ENCODE measurements at places on chromosomes 4 and X.

- no peak for DNase-seq
Observed at GRCh38 chr4:138916763-138917162, 98.8 kb upstream of the NOCT start.

DNA sequence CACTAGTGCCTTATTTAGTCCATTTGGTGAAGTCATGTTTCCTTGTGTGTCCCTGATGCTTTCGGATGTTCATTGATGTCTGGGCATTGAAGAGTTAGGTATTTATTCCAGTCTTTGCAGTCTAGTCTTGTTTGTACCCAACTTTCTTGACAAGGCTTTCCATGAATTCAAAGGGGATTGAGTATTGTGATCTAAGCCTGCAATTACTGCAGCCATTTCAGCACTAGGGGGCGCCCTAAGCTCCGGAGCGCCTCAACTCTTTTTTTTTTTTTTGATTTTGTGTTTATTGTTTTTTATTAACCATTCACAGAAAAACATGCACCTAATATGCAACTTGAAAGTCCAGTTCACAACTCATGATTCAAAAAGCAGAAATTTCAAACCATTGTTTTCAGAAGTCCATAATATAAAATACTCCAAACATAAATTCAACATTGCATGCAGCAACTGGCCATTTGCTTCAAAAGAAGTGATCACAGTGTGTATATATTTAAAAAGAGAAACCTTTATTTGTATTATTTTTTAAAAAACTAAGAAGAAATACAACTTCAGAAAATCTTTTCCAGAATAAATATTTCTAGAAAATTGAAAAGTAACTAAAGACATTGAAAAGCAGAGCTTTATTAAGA, 59.2 kb downstream of the PTPN13 start:
- peak; percentile 15 for DNase-seq

DNA sequence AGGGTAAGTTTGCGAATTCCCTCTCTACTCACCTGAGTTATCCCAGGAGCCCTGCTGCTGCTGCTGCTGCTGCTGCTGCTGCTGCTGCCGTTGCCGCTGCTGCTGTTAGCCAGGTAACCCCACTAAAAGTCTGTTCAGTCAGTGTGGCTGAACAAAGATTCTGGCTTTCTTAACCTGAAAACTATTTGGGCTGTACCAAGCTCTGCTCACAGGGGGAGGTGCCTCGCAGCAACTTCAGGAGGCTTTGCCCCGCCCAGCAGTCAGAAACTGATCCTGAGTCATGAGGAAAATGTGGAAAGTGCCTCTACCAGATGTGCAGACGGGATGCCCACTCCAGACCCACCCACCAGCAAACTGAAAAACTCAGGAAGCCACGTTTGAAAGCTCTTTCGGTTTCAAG, at the start of gene CAPN6:
TSS of gene CAPN6 (minus strand) at position 145 of the 400 bp plus-strand sequence. CDS start 6,547 bp downstream, outside the sequence.
- DNase-seq: peak; percentile 82

DNA sequence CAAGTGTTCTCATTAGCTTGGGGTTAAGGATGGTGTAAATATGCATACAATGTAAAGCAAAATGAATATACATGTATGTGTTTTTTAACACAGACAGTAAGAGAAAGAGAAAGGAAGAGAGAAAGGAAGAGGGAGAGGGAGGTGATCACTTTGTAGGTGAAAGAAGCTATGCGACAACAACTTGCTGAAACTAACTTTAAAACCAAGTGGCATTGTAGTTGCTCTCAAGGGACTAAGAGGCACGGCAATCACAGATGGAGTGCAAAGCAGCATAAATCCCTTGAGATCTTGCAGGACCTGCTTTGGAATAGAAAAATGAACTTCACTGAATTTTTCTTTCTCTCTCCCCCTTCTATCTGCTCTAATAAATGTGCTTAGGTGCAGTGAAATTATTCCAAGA, 1665.0 kb upstream of the TENM3 start:
- DNase-seq: no peak

DNA sequence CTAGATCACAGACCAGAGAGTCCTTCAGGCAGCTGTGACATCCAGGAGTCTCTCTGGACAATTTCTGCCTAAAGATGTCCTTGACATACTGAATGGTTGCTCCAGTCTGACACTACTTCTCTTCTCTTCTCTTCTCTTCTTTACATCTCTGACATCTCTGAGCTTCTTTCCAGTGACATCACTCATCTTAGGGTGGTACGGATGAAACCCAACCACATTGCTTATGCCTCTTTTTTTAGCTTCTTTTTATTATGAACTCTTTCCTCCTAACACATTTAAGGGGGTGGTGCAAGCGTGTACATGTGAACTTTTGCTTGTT, 39.4 kb upstream of the IRF2 start:
- no peak for DNase-seq

DNA sequence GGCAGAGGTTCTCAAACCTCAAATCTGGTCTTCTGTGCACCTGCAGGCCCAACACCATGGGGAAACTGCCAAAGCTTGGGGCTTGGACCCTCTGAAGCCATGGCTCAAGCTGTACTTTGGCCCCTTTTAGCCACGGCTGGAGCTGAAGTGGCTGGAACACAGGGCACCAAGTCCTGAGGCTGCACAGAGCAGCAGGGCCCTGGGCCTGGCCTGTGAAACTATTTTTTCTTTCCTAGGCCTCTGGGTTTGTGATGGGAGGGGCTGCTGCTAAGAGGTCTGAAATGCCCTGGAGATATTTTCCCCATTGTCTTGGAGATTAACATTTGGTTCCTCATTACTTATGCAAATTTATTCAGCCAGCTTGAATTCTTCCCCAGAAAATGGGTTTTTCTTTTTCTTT, 18.3 kb upstream of the PI4K2B start:
- DNase-seq: peak; percentile 71

DNA sequence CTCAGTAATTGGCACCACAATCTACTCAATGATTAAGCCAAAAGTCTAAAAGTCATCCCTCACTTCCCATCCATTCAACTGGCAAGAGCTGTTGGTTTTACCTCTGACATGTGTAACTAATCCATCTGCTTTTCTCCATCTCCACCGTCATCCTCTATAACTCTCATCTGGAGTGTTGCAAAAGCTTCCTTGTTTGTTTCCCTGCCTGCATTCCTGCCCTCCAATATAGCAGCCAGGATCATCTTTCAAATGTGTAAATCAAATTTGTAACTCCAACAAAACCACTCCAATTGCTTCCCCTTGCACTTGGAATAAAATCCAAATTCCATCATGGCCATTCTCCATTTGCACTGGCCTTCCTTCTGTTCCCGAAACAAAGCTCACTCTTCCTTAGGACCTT, 4.3 kb upstream of the PLAC8 start:
- no peak for DNase-seq

- DNase-seq: no peak
Observed at GRCh38 chr4:107468812-107469211, 251.2 kb downstream of the PAPSS1 start.

DNA sequence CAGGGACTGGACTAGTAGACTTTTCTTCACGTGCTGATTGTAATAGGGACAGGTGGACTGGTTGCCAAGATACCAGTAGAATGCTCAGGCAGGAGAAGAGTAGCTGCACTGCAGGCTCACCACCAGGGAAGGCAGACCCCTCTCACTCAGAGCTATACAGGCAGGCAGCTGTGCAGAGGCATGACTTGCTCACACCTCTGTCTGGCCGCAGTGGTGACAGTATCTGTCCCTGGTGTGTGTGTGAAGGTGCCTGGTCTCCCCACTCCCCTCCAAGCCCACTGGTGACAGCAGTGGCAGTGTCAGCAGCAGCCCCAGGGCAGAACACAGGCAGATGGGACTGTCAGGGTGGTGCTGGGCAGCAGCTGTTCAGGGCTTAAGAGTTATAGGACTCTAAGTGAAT, 140.7 kb downstream of the RPS6KA6 start:
- DNase-seq: no peak

GRCh38 chrX:37603938-37604409, 32.5 kb downstream of the LANCL3 start:
- no peak for DNase-seq

DNA sequence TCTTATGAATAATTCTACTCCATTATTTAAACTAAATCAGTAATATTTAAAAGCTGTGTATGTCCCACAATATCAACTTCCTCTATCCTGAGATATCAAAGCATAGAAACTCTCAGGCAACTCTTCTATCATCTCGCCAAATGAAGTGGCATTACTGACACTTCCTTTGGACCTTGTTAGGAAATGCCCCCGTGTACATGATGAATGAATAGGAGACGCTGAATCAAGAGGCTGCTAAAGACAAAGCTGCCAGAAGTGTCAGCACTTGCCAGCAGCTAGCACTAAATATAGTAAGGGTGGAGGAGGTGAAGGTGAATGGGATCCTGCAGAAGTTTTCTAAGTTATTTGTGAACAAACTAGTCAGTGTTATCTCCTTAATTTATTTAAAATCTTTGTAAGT, 99.5 kb upstream of the BLTP1 start:
- DNase-seq: no peak

DNA sequence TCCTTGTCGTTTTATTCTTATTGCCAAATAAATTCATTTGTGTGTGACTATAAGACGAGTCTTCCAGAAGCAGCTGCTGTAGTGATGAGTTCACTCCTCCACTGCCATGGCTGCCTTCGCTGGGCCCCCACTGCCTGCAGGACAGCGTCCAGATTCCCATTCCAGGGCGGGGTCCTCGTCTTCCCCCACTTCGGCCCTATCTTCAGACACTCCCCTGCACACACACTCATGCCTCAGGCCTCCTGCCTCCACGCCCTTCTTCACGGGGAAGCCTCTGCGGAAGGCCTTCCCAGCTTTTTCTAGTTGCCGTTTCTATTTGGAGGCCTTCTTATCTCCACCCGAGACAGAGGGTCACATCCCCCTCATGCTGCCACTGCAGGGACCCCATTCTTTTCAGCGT, 80.4 kb downstream of the SHROOM2 start:
- no peak for DNase-seq

GRCh38 chrX:144681501-144681900, 565.8 kb upstream of the SPANXN1 start:
- DNase-seq: no peak

DNA sequence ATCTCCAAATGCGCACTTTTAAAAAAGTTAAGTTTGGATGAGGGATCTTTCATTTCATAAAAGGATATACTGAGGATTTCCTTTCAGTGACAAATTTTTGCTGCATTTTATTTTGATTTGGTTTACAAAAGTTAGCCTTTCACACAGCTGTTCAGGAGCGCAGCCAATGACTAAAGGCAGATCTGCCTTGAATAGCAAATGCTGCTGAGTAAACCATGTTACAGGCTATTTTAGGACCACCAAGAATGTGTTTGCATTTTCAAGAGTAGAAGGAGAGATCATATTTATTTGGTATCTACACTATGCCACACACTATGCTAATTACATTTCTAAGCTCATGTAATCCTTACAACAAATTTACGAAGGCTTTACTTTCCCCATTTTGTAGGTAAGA, 92.1 kb downstream of the MAMLD1 start:
- no peak for DNase-seq

- no peak for DNase-seq
Observed at GRCh38 chr4:173486714-173487392, 43.2 kb downstream of the HAND2 start.

- DNase-seq: no peak
Observed at GRCh38 chr4:151690876-151691275, 69.9 kb downstream of the GATB start.

DNA sequence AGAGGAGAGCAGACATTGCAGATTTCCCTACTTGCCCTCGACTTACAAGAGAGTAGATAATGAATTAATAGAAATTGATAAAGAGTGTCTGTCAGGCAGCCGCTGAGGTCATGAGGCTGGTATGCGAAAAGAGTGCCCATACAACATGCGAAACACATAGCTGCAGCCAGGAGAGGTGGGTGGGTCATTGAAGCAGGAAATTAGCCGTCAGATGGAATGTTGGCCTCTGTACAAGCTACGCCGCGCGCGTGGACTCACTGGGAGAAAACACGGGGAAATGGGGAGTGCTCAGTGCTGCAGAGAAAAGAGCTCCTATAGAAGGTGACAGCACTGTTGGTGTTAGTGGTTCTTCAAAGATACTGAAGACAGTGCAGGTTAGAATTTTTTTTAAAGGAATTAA, 125.1 kb downstream of the RAPGEF2 start:
- peak; percentile 77 for DNase-seq

- DNase-seq: no peak
Observed at GRCh38 chr4:5717449-5718158, 6.6 kb downstream of the EVC start.

DNA sequence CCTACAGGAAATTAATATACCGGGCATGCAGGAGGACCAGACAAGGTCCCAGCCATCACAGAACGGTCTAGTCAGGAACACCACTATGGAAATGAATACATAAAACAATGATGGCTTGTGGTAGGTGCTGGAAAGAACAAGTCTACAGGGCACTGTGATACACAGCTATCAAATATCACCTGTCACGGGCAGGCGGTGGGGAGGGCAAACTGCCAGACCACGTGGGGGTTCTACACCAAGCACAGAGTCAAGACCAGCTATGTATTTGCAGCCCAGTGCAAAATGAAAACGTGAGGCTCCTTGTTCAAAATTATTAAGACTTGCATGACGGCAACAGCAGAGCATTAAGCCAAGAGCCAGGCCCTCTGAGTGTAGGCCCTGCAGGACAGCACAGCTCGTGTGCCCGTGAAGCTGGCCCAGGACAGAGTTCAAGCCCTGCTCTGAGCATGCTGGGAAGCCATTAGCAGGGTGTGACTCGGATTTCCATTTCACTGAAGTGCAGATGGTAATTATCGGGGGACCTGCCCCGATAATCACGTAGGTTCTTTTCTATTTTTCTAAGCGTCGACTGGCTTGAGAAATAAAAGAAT, 83.6 kb downstream of the JAKMIP1 start:
- DNase-seq: no peak

GRCh38 chr4:95533254-95533653, 15.5 kb downstream of the UNC5C start:
- DNase-seq: no peak

DNA sequence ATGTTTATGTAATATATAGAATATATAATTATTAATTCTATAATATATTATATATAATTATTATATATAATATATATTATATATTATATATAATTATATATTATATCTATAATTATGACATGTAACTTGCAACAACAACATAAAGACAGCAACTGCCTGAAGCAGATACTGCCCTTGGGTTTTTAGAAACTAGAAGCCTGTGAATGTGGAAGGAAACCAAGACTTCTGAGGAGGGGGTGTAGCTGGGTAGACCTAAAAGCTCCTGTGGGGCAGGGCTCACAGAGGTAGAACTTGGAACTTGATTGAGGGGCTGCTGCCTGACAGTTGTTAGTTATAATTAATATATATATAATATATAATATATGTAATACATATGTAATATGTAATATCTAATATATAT, 167.2 kb upstream of the SLIT2 start:
- DNase-seq: no peak

DNA sequence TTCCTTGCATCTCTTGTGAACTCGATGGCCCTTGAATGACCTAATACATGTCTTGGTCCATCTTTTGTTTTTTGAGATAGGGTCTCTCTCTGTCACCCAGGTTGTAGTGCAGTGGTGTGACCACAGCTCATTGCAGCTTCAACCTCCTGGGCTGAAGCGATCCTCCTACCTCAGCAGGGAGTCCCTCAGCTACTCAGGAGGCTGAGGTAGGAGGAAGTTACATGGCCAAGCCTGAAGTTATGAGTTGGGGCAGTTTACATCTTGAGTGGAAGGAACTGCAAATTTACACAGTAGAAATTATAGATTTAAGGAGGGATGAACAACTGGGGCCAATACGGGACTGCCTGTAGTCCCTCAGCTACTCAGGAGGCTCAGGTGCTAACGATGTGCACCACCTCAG, 97.2 kb upstream of the METTL14 start:
- no peak for DNase-seq

GRCh38 chr4:53646795-53647194, 55.5 kb upstream of the LNX1 start:
- no peak for DNase-seq

- DNase-seq: no peak
Observed at GRCh38 chrX:56793112-56793430, 64.0 kb downstream of the NBDY start.

Data from ELF-1 (cell line).